Non-pigmented ciliary epithelial cell (primary cell): ENCODE measurements at places on chromosomes 2 and 18.
A peak's percentile ranks its signal among the peaks of the same experiment; 100 is the strongest.

DNA sequence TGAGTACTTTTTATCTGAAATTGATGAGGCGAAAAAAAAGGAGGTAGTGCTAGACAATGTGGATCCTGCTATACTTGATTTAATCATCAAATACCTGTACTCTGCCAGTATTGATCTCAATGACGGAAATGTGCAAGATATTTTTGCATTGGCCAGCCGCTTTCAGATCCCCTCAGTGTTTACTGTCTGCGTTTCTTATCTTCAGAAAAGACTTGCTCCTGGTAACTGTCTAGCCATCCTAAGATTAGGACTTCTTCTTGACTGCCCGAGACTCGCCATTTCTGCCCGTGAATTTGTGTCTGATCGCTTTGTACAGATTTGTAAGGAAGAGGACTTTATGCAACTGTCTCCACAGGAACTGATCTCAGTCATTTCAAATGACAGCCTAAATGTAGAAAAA is 453 bp downstream of the KLHL41 start:
- DNase-seq = no peak

DNA sequence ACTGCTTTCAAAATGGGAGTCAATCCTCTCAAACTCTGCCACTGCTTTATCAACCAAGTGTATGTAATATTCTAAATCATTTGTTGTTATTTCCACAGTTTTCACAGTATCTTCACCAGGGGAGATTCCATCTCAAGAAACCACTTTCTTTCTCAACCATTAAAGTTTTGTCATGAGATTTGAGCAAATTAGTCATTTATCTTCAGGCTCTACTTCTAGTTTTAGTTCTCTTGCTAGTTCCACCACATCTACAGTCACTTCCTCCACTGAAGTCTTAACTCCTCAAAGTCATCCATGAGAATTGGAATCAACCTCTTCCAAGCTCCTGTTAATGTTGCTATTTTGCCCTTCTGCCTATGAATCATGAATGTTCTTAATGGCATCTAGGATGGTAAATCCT is 545.8 kb downstream of the ARHGAP15 start:
- DNase-seq = no peak

- no peak for DNase-seq
These were observed 5.9 kb downstream of the TRIB2 start for GRCh38 chr2:12722447-12723316.

- DNase-seq = no peak
These were observed 7.9 kb downstream of the IL1RL2 start for GRCh38 chr2:102194609-102195268.

GRCh38 chr2:191318729-191319078 is 73.5 kb downstream of the MYO1B start:
- no peak for DNase-seq

- DNase-seq = no peak
These were observed 299.9 kb downstream of the ZEB2 start for GRCh38 chr2:144219979-144220378.

DNA sequence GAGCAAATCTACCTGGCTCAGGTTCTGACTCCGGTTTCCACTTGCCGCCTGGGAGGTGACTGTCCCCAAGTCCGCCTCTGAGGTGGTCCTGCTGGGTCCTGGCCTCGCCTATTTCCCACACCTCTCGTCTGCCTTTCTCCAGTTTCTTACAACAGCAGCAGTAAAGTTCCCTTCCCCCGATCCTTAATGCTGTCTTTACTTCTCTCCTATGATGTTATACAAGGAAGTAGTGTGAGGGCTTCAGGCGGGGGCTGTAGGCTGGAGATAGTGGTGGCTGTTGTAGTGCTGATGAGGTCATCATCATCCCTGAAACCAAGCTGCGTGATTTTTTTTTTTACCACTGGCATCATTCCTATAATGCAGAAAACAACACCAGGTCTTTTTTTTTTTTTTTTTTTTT is 18.9 kb downstream of the TGIF1 start:
- no peak for DNase-seq

DNA sequence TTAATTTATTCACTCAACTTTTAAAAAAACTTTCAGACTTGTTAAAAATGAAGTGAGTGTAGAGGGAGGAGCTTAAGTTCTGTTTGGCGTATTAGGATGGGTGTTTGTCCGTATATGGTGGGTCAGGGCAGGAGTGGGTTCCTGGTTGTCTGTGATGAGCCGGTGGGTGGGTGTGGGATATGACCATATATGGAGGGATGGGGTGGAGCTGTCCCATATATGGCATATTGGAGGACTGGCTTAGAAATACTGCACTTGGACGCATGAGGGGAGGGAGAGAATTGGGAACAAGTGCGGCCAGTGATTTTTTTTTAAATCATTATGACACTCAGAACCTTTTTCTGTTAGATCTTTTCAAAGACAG is 1.5 kb downstream of the KDM3A start:
- peak; percentile 89 for DNase-seq

DNA sequence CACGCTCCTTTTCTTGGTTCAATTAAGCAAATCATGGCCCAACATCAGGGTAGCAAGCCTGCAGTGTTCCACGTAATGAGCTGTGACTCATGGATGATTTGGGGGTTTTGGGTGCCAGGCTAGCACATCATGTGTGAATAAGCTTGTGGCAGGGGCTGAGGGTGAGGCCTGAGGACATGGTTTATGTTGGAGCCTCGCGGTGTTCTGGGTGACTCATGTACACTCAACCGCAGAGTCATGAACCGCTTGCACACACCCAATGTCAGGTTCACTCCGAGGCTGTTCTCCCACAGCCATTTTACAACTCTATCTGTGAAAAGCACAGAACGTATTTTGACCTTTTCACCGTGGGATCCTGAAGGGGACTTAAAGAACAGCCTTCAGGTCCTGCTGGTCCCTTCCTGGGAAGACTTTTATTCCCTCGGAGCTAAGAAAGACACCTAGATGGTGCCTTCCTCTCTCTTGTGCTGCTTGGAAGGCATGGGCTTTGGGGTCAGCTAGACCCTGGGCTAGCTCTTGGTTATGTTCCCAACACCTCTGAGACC is 139.9 kb upstream of the ZEB2 start:
- DNase-seq = peak; percentile 96

DNA sequence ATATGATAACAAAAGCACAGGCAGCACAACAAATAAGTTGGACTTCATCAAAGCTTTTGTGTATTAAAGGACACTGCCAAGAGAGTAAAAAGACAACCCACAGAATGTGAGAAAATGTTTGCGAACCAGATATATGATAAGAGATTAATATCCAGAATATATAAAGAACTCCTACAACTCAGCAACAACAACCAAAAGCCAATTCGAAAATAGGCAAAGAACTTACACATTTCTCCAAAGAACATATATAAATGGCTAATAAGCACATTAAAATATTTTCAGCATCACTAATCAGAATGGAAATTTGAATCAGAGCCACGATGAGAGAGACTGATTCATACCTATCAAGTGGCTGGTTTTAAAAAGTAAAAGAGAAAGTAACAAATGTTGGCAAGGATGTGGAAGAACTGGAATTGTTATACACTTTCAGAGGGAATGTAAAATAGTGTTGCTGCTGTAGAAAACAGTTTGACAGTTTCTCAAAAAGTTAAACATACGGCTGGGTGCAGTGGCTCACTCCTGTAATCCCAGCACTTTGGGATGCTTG is 25.2 kb downstream of the EPB41L5 start:
- no peak for DNase-seq

DNA sequence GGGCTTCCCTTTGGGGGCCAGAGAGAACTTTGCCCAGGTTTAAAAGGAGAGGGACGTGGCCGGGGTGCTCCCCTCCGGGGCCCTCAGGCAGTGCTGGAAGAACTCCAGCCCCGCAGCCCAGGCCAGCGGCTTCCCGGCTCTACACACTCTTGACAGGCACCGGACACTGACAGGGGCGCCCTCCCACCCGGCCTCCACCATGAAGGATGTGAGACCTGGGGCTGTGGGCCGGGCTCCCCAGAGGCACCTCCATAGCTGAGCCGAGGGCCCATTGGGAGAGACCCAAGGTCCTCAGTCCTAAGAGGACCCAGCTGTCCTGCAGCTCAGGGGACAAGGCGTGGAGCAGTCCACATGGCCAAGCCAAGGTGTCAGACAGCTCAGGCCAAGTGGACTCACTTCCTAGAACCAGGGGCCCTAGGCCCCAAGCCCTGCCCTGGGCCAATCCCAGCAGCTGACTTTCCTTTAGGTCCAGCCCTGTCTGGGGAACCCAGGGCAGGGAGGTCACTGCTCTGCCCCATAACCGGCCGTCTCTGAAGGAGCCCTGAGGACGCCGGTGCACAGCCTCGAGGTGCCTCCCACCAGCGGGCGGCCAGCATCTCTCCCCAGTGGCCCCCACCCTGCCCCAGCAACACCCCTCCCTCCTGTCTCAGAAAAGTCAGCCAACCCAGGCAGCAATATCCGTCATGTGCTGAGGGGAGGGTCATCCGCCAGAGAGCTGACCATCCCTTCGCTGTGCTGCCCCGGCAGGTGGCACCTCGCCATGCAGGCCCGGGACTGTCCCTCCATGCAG is 51.8 kb downstream of the BIN1 start:
- DNase-seq = no peak

GRCh38 chr2:88048541-88048940 is 7.0 kb downstream of the KRCC1 start:
- DNase-seq = no peak

DNA sequence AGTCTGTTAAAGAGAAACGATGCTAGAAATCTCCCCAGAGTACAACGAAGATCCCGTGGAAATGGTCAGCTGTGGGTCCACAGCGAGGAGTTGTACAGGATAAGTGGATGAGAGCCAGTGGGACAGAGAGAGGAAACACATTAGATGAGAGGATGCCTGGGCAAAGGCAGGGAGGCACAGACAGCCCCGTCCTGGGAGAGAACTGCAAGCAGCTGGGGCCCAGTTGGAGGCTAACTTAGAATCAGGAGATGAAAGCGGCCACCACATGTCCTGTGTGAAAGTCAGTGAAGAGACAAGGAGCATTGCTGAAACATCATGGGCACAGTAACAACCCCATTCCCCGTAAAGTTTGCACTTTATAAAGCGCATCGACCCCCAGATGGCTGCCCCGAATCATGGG is 157.5 kb downstream of the RAPGEF4 start:
- no peak for DNase-seq

GRCh38 chr2:151907286-151908203 is 79.3 kb upstream of the ARL5A start:
- no peak for DNase-seq

DNA sequence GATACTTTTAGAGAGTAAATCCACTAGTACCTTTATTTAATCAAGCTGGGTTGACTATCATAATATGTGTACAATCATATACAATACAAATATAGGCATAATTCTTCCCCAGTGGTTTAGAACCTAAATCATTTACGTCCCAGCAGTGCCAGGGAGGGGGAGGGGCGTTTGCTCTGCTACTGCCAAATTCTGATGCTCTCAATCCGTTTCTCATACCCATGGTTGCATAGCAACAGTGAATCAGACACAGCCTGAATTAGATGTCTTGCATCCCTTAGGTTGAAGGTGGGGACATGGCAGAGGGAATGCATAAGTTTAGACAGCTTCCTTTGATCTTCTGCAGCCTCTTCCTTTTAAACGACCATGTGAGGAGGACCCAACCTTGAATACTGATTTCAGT is 135.4 kb downstream of the ABCA12 start:
- no peak for DNase-seq

DNA sequence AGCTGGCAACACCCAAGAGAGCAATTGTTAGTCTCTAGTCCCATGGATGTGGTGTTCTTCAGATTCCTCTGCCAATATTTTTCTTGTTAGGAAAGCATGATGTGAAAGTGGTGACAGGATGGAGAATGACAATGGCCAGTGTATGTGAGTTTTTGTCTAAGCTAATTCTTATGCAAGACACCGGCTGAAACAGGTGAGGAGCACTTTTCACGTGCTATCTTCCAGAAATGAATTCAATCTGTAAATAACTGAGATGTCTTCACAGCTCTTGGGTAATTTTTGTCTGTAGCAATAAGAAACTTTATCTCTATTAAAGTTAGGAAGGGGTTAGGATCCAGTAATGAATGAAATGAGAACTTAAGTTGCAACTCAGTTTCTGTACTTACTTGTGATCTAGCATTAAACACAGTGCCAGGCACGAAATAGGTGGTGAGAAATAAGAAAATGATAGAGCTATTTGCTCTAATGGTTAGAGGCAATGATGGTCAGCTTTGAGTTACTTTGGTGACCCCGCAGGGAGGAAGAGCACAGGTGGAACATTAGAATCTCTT is 676 bp upstream of the AGPS start:
- no peak for DNase-seq

DNA sequence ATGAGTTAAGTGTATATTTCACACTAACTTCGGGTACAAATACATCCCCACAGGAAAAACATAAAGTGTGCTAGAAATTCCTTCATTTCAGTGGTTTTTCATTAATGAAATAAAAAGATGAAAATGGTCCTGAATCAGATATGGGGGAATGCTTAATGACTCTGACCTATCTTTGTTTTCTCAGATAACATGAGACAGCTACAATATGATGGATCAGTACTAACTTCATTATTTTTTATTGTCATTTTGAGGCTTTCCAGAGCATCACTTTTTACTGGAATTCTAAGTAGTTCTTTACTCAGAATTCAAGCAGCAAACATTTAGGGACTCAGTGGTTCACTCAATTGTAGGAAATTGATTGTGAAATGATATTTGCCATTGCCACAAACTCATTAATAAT is 2.8 kb downstream of the SYT4 start:
- no peak for DNase-seq

GRCh38 chr2:162103443-162104009 is 29.5 kb upstream of the DPP4 start:
- no peak for DNase-seq

DNA sequence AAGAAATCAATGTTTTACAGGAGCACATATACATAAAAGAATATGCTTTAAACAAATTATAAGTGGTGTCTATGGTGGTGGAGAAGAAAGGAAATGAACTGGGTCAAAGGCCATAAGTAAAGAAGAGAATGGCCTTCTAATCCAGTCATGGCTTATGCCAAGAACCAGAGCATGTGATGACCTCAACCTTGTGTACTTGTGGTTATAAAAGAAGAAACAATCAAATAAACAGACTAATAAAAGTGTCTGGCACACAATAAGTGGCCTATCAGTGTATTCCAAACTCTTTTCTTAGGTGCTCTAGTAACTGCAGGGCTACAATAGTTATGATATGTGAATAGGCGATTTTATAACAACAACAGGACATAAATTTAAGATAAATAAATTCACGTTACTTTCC is 2.6 kb downstream of the SERPINB11 start:
- DNase-seq = no peak

- no peak for DNase-seq
These were observed 5.9 kb upstream of the LGALSL start for GRCh38 chr2:64448041-64448426.

- DNase-seq = no peak
These were observed 76.9 kb upstream of the MAP3K20 start for GRCh38 chr2:172998547-172999272.

DNA sequence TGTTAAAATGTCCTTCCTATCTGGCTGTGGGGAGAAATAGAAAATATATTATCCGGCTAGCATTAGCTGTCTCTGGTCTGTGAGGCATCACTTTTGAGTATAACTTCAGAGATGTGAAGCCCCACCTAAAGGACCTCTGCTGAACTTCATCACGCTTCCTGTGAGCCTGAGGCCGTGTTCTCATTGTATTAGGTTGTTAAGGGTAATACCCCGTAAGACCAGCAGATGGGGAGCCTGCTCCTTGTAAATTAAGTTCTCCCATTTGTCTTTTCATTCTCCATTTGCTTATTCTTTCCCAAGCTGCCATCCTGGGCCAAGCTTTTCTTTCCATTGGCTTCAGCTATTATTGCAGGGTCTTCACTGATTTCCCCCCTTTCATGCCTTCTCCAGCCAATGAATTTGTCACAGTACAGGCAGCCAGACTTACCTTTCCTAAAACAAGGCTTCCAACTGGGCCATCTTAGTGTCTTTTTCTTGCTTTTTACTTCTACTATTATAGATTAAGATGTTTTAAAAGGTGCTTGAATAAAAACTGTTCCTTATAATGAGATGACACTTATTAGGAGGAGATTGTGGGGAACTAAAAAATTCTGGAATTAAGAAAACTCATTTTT is 12.4 kb downstream of the NIF3L1 start:
- peak; percentile 68 for DNase-seq
